ENCODE measurements at places on chromosomes 6 and 20.

DNA sequence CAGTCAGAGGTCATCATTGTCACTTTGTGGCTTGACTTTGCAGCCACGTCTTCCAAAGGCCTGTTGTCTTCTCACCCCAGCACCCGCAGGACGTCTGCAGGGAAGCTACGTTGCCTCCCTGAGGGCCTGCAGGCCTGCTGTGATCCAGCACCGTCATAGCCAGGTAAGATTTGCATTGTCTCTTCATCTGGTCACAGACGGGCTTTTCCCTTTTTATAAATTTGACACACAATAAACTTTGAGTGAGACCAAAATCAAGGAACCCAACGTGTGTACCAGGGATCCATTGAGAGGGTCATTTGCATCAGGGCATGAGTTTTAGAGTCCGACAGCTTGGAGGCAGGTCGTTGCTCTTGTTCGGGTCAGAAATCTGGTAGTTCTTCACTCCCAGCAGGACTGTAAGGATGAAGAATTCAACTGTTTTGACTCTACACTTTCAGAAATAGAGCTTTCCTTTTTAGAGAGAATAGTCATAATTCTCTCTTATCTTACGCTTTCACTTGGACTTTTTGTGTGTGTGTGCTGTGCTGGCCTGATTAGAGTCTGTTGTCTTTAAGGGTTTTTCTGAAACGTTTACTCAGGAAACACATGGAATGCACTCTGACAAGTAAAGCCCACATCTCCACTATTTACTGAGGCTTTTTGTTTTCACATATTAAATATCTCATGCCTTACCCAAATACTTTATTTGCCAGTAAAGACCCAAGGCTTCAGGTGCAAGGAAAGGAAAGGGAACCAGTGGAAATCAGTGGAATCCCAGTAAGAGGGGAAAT is 177.2 kb upstream of the TAB2 start:
- DNase-seq, result peak; percentile 24

DNA sequence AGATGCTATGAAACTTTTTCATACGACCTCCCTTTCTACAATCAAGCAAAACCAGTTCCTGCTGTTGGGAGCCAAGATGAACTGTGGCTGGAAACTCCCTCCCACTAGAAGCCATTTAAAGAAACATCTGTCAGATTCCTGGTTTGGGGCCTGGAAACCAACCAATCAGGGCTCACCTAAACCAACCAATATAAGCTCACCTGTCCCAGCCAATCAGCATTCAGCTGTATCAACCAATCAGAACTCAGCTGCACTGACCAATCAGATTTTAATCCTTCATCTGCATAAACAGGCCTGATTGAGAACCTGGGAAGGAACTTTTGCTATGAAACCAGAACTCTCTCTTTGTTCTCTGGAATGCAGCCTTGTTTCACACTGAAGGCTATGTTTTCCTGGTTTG is 42.4 kb downstream of the SNX14 start:
- no peak for DNase-seq

DNA sequence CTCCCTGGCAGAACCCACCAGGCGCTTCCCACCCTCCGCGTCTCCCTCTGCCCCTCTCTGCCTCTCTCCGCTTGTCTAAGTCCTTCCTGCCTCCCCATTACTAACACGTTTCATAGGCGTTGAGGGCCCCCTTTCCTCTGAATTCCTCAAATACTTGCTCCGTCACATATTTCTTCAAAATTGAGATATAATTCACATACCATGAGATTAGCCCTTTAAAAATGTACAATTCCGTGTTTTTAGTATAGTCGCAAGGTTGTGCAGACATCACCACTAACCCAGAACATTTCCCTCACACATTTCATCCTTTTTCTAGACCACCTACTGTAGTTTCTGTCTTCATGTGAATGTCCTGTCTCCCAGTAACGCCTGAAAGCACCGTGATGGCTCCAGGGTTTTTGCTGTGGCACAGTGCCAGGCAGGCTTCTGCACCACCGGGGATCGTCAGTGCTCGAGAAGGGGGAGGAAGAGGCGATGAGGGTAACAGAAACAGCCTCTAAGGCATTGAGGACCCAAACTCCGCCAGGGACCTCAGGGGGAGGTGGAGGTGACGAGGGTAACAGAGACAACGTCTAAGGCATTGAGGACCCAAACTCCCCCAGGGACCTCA is 141.9 kb upstream of the SNX9 start:
- DNase-seq, result no peak

DNA sequence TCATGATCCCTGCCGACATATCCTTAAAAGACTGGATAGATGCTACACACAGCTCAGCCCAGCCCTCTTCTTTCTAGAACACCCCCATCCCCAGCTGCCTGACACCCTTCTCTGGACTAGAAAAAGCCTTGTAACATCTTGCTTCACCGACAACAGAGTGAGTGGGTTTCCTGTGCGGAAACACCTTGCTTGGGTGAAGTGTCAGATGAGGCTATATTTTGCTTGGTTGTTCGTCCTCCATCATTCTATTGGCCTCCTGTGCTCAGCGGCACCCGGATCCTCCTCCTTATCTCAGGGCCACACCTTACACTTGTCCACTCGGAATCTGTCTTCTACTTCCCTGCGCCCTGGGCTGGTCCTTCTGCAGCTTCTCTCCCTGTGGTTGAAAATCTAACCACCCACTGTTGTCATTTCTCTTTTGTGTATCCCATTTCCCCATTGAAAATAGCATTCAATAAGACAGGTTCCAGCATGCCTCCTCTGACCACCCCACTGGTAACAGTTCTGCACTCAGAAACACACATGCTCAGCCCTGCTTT is 101.3 kb upstream of the MLN start:
- DNase-seq, result no peak

- no peak for DNase-seq
Observed at GRCh38 chr20:47262365-47263013, 94.0 kb downstream of the ZMYND8 start.

DNA sequence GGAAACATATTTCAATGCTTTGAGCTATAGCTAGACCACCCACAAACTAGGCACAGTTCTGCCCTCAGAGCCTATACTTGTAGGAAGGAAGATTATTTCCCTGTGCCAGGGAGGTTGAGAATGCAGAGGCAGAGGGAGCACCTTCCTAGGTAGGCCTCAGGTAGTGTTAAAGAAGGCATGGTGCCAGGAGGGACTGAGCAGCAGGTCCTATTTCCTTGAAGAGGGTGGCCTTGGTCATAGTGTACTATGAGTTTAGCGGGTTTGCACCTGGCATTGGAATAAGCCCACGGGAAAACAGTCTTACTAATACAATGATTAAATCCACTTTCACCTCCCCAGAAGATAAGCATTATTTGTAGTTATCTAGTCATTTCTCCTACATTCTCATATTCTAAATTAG is 375.4 kb downstream of the CDKAL1 start:
- DNase-seq, result no peak

DNA sequence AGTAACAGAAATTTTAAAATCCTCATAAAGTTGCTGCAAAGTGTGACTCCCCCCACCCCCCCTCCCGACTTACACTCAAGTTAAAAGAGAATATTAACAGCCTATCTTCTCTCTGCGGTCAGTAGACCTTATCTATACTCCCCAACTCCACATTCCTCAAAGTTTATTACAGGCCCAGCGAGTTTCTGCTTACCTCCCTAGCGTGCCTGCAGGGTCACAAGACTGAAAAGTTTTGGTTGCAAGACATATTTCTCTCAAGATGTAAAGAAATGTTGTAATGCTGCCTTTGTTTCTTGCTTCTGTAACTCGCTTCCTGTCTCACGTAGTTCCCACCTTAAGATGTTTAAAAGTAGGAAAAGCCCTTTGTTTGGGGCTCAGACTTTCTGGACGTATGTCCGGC is 699.6 kb downstream of the PHF3 start:
- DNase-seq, result no peak

- DNase-seq, result no peak
Observed at GRCh38 chr6:46746696-46747095, at the start of gene ANKRD66. Gene ANKRD66, plus strand, starts transcription at chr6:46746933. Its CDS starts 5,016 bp downstream, at chr6:46751949.

GRCh38 chr20:21967481-21967880 is 262.0 kb downstream of the PAX1 start:
- no peak for DNase-seq

GRCh38 chr6:42805297-42805861 is 23.5 kb downstream of the BICRAL start:
- no peak for DNase-seq

DNA sequence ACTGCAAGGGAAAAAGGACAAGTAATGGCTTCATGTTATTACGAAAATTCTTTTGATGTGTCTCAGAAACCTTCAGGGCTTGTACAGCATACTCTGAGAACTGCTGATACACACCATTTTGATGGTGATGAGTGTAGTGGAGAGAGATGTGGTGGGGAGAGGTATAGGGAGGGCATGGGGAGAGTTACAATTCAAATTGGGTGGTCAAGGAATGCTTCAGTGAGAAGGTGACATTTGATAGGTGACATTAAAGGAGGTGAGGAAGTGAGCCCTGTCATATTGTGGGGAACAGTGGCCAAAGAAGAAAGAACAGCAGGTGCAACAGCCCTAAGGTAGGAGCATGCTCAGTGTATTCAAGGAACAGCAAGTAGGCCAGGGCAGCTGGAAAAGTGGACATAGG is 318.9 kb downstream of the CLIC5 start:
- DNase-seq, result no peak

DNA sequence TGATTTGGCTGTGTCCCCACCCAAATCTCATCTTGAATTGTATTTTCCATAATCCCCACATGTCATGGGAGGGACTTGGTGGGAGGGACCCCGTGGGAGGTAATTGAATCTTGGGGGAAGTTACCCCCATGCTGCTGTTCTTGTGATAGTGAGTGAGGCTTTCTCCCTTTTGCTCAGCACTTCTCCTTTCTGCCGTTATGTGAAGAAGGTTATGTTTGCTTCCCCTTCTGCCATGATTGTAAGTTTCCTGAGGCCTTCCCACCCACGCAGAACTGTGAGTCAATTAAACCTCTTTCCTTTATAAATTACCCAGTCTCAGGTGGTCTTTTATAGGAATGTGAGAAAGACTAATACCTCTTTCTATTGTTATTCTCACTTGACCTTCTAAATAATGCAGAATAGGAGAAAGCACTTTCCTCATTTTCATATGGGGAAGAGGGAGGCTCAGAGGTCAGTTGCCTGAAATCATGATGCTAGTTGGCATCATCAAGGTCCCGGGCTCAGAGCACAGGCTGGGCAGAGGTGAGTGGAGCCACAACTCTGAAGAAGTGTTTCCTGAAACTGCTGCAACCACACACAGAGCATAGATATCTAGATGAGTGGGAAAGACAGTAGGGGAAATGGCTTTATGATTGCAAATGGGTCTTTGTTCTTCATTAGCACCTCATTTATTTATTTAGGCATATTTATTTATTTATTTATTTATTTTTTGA is 191.0 kb downstream of the QKI start:
- no peak for DNase-seq

DNA sequence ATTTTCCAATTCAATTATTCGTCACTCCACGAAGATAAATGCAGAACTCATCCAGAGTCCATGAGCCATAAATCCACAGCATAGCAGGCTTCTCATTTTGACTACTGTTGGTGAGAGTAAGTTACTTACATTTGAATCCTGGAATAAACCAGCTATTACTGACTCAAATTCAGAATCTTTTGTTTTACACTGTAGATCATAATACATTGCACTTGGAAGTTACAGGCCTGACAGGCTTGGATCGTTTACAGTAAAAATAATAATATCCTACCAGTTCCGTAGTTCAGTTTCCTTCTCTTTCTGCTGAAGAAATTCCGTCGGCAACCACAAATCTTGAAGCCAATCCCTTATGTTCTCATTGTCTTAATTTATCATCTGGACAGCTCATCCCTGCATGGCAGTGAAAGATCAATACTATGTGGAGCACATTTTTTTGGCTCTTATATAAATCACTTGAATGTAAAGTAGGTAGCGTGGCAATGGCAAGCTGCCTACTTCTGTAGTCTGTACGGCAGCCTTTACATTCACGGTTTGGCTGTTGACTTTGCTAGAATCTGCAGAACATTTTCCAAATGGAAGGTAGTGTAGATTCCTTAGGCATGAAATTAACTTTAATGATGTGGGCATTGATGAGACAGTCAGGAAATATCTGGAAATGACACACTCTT is 142.9 kb downstream of the WDR27 start:
- DNase-seq, result no peak

- no peak for DNase-seq
Observed at GRCh38 chr6:11705483-11705882, 73.1 kb downstream of the ADTRP start.

DNA sequence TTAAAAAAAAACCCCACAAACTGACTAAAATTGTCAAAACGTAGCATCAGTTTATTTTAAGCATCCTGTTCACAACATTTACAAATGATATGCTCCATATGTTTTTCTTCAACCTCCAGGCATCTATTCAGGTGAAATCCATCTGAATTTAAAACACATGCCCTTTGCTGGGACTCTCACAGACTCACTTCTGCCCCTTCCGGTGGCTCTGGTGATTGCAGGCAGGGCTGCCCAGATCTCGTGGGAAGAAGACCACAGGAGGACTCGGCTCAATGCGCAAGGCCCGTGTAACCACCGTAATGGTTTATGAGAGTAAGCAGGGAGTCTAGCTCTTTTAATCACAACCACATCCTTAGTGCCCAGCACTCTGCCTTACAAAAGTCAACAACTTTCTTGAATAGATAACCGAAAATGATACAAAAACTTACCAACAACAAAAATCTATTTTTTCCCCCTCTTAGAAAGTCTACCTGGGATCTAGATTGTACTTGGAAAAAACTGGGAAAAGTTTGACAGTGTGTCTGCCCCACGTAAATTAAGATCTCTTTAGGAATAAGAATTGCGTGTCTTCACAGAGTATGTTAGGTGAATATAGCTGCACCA is 139.1 kb downstream of the KIF16B start:
- DNase-seq, result peak; percentile 10

- no peak for DNase-seq
Observed at GRCh38 chr6:16305246-16305725, 66.9 kb downstream of the GMPR start.

GRCh38 chr6:87660226-87660911 is 41.7 kb downstream of the AKIRIN2 start:
- no peak for DNase-seq

DNA sequence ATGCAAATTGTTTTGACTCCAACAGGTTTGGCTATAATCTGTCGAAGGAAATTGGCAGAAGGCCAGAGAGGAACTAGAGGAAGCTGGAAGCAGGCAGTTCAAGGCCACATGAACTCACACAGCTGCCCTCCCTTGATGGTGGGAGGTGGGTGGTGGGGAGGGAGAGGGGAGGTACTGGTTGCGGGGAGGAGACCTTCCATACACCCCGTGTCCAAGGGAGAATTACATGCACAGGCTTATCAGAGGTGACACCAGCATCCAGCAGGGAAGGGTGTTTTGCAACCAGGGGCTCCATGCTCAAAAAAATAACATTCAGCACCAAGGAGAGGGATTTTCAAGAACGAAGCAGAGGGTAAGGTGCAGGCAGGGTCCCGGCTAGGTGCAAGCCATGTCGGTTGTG is 9.1 kb downstream of the PRND start:
- no peak for DNase-seq

GRCh38 chr6:168179702-168180382 is 100.8 kb upstream of the FRMD1 start:
- no peak for DNase-seq

Data from activated CD8-positive, alpha-beta memory T cell treated with anti-CD3 and anti-CD28 coated beads for 48 hours (primary cell).